ENCODE measurements at places on chromosomes 13 and 19. TPM values are rescaled to one million over a fixed set of nuclear protein-coding genes. Genes with fewer than 3 reads are reported as not detected.

GRCh38 chr13:114054264-114054663 lies 78.2 kb downstream of the RASA3 start:
- no peak overlapping the region for H3K4me3 ChIP-seq
- H3K4me1 ChIP-seq: peaks cover 19% of the 10 kb centered on the region
- no peaks in the 10 kb centered on the region for H3K36me3 ChIP-seq
- DNase-seq: no peak

DNA sequence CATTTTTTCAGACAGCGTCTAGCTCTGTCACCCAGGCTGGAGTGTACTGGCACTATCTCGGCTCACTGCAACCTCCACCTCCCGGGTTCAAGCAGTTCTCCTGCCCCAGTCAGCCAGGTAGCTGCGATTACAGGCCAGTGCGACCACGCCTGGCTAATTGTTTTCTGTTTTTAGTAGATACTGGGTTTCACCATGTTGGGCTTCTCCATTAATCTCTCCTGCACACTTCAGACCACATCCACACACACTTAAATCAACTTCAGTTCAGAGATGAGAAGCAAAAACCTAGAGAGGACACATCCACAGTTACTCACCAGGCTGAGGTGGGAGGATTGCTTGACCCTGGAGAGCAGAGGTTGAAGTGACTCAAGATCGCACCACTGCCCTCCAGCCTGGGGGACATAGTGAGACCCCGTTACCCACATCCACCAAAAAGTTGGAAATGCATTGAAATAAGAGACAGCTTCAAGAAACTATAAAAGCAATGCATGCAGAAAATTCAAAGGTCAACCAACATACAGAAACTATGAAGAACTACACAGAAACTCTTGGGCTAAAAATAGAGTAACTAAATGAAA lies 42.3 kb downstream of the ZNF611 start:
- no peak overlapping the region for H3K4me3 ChIP-seq
- H3K4me1 ChIP-seq: peaks cover 15% of the 10 kb centered on the region
- H3K27ac ChIP-seq: no peak overlapping the region
- no peaks in the 10 kb centered on the region for H3K27me3 ChIP-seq

- no peaks in the 10 kb centered on the region for H3K27me3 ChIP-seq
- peaks cover under 1% of the 10 kb centered on the region for H3K4me1 ChIP-seq
These were observed 78.9 kb upstream of the FLT1 start for GRCh38 chr13:28573595-28574373.

- no peaks in the 10 kb centered on the region for H3K4me1 ChIP-seq
- H3K27ac ChIP-seq: no peak overlapping the region
- H3K4me3 ChIP-seq: no peak overlapping the region
- H3K36me3 ChIP-seq: no peaks in the 10 kb centered on the region
- H3K27me3 ChIP-seq: no peaks in the 10 kb centered on the region
These were observed 26.6 kb downstream of the SLAIN1 start for GRCh38 chr13:77724092-77724491.

The SBNO2 gene
- 69.0 TPM for total RNA-seq

The ANGPTL8 gene
- not detected for total RNA-seq

The CC2D1A gene
- total RNA-seq: 31.4 TPM

Measured in thyroid gland (tissue), 4 donors.